ENCODE measurements at places on chromosomes 4 and X.

DNA sequence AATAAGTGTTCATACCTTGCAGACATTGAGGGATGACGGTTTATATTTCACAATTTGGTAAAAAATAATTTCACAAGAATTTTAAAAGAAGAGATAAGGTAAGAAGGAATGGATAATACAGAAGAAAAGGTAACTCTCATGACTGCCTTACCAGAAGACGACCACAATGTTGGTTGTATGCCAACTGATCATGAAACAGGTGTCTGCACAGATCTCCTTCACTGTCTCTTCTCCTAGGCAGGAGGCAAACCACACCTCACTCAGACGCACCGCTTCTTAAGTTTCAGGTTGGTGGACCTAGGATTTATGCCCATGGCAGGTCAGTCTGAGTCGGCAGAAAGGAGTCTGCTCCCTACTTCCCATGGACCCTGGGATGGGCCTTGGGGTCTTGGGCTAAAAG lies 177.2 kb downstream of the VSIG4 start:
- DNase-seq, result no peak

GRCh38 chr4:37126051-37126450 lies 118.5 kb upstream of the NWD2 start:
- no peak for DNase-seq

GRCh38 chr4:123545667-123546572 lies 149.3 kb downstream of the SPRY1 start:
- DNase-seq, result no peak

DNA sequence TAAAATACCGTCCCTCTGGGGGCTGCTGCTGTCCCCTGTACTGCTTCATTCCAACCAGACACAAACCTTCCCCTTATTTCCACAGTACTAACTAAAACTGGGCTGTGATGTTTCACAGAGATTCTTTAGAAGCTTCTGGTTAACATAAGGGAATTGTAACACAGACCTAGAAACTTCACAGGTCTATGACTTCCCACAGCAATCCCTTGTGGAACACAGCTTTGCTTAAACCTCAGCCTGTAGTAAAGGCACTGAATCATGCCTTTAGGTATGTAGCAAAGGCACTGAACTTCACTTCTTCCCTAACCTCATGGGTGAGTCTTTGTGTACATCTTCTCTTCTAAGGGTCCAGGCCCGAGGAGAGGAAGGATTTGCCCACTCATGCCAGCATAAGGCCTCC lies 49.4 kb downstream of the SPINK2 start:
- DNase-seq, result no peak

- no peak for DNase-seq
These were observed 850.9 kb downstream of the FAM133A start for GRCh38 chrX:94524867-94525266.

GRCh38 chrX:14694611-14695010 lies 165.3 kb downstream of the GLRA2 start:
- no peak for DNase-seq

- DNase-seq, result no peak
These were observed 1.3 kb downstream of the NEXMIF start for GRCh38 chrX:74923942-74924448.

GRCh38 chr4:56902703-56903102 lies 5.0 kb upstream of the REST start:
- no peak for DNase-seq

- DNase-seq, result no peak
These were observed 75.9 kb upstream of the CPEB2 start for GRCh38 chr4:14926368-14926767.

GRCh38 chr4:75919920-75920319 lies 17.7 kb upstream of the PPEF2 start:
- no peak for DNase-seq

DNA sequence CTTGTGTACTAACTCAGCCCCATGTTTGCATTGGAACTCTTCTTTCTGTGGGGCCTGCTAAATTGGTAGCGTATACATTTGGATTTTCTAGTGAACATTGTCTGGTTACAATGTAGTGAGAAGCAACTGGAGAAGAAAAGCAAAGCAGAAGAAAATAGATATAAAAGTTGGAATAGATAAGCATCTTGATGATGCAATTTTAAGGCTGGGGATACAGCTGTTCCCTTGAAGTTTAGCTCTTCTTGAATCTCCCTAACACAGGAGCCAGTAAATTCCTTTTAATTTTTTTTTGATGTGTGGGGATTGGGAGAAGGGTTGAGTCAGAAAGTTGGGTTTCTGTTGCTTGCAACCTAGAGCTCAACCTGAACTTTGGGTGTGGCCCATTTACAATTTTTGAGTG lies 308.1 kb downstream of the STIM2 start:
- no peak for DNase-seq

DNA sequence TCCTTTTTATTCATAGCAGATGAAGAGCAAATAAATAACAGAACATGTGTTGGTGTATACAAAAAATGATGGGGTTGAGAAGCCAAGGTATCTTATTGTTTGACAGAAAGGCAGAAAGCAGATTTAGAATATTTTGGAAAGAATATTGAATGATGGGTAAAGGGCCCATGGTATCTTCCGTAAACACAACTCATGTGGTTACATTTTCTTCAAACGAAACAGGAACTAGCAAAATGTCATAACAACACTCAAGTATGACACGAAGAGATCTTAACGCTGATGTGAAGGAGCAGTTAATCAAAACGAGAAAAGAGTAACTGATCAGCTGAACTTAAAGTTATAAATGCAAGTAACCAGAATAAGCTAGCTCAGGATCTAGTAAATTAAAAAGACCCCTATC lies 195.7 kb upstream of the GK2 start:
- no peak for DNase-seq

GRCh38 chr4:148283665-148284064 lies 158.5 kb downstream of the NR3C2 start:
- DNase-seq, result no peak

GRCh38 chrX:13376857-13377549 lies 57.1 kb upstream of the ATXN3L start:
- no peak for DNase-seq

- no peak for DNase-seq
These were observed 94.4 kb downstream of the SOWAHB start for GRCh38 chr4:76803522-76803921.

DNA sequence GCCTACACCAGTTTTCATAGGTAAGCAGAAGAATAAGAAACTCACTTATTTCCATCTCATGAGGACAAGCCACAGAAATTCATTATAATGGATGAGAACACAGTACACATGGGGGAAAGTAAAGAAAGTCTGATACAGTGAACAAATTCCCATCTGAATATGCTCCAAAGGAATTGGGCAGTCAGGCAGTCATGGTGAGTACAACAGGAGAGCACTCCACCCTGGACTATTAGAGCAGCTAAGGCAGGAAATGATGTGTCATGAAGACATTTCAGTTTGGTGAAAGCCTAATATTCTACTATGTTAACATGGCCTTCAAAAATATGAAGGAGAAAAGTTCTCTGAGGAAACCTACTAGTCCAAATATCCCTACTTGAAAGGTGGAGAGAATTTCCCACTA lies 92.0 kb upstream of the PRDX4 start:
- no peak for DNase-seq

DNA sequence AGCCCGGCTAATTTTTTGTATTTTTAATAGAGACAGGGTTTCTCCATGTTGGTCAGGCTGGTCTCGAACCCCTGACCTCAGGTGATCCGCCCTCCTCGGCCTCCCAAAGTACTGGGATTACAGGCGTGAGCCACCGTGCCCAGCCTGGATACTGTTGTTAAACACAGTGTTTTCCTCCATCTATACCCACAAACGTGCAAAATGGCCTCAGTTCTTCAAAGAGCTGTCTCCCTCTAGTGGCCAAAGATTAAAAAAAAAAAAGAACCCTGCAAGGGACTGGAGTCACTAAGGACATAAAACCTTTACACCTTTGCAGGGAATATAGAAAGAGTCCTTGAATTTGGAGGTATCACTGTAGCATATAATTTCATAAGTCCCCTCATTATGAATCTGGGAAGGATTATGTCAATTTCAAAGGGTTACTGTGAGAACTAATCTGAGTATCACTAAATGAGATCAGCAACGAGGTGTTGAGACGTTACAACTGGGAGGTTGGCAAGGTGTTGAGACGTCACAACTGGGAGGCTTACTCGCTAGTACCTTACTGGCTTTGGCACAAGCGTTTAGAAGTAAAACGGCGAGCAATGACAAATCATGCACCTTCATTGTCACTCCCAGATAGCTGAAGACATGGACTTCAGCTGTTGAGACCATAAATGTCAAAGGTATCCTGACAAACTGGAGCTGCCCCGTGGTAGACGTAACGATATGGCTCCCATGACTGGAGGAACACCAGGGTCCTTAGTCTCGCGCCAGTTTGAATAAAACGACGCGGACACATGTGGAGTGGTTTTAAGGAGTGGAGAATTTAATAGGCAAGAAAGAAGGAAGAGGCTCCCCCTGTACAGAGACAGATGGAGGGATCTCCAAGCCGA lies 33.4 kb upstream of the ENPP6 start:
- DNase-seq, result no peak

DNA sequence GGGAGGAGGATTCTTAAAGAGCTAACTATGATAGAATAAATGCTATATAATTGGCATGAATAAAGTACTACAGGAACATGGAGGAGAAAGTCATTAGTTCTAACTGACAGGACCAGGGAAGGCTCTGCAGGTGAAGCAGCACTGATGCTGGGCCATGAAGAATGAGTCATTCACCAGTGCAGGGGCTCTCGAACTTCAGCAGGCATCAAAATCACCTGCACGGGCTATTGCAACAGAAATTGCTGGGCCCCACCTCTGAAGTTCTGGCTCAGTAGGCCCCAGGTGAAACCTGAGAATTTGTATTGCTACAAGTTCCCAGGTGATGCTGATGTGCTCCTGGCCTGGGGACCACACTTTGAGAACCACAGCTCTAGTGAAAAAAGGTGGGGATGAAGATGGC lies 33.7 kb downstream of the TMEM150C start:
- no peak for DNase-seq

- DNase-seq, result no peak
These were observed 8.9 kb upstream of the GSX2 start for GRCh38 chr4:54090804-54091623.

DNA sequence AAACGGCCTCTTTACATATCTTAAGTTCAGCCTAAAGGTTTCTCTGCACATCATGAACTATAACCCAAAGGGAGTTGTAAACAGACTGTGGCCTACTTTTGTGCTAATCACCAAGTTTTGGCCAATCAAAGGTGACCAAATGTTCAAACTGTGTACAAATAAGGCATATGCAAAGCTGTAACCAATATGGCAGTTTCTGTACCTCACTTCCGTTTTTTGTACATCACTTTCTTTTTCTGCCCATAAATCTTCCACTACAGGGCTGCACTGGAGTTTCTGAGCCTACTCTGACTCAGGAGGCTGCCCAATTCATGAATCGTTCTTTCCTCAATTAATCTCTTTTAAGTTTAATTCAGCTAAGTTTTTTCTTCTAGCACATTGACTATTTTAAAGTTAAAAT lies 318.7 kb downstream of the SLC7A11 start:
- no peak for DNase-seq

Measured in activated T-helper 1 cell treated with anti-CD3 and anti-CD28 coated beads, Interleukin-2, amount 50 U/mL, for 16 hours (primary cell).